Stimulated activated CD8-positive, alpha-beta memory T cell treated with anti-CD3 and anti-CD28 coated beads, Interleukin-4, amount 100 ng/mL, for 4 hours (primary cell): ENCODE measurements at places on chromosomes 16 and 17.

DNA sequence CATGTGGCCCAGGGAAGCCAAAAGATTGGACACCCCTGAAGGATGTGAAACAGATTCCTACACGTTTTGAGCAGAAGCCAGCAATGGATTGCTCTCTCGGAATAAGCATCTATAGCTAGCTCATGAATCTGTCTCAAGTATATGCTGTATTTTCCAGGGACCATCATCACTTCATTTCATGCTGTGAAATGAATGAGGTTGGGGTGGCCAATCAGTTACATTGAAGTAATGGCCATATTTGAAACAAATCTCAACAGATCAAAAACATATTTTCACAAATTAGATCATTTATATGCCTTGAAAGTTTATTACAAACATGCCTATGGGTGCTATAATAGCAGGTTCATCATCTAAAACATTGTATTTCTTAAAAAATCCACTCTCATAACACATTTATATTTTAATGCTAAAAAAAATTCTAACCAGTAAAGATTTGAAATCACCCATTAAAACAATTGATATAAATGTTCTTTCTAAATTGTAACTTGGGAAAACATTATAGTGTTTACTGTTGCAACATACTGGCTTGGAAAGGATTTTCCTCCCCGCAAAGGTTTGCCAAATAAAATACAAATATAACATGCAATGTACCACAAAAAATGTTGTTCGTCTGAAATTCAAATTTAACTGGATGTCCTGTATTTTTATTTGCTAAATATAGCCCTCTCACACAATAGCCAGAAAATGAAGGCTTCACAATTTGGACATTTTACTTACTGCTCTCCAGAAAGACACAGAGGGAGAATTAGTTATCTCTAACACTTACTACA lies 743.6 kb downstream of the KCNJ2 start:
- DNase-seq: no peak

GRCh38 chr16:79265701-79266100 lies 334.8 kb downstream of the MAF start:
- DNase-seq: no peak

DNA sequence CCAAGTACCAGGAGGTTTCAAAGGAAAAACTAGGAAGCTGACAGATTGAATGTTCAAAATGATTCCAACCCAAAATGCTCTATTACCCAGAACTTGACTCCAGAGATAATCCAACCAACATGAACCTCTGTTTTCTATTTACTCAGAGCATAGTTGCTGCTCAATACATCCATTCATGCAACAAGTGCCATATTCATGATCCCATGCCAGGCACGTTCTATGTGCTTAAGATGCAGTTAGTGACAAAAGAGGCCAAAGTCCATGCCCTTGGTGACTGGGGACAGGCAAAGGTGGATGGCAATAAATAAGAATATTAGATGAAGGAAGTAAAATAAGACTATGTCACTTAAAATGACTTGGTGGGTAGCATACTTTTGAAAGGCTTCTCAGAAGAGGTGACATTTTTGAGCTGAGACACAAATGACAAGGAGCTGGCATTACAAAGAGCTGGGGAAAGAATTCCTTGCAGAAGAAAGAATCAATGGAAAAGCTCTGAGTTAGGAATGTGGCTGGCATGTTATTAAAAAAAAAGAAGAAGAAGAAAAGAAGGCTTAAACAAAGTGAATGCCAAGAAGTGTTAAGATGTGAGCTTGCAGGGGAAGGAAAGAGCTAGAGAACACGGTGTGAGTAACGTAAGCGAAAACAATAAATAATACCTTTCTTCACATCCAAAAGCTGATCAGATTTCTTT lies 34.5 kb downstream of the TOX3 start:
- DNase-seq: no peak

DNA sequence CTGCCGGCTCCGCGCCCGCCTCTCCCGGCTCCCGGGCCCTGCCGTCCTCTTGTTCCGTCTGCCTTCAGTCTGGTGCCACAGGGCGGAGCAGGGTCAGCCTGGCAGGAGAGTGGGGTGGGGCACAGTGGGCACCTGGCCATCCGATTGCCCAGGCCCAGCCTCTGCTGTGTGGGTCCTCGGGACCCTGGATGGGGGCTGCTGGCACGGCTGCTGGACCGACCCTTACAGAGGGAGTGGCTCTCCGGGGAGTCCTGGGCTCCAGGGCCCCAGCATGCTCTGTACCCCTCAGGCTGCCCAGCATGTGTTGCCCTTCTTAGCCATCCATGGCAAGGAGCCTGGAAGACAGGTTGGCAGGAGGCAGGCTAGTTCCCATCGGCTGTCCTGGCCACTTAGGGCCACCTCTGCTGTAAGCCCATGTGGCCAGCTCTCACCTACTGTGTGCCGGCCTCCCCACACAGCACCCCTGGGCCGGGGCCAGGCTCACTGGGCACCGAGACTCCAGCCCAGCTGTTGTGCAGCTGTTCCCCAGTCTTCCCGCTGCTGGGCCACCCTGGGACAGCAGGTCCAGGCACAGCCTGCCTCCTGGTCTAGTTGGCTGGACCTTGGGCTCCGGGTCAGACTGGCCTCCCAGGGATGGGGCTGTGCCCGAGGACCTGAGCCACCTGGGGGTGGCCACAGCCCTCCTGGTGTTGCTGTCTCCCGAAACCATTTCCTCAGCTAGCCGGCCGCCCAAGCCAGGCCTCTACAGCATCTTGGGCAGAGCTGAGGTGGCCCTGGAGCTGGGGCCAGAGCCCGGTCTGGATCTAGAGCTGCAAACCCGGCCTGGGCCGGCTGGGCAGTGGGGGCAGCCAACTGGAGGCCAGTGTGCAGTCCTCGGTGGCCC lies 24.9 kb downstream of the BAHCC1 start:
- no peak for DNase-seq

DNA sequence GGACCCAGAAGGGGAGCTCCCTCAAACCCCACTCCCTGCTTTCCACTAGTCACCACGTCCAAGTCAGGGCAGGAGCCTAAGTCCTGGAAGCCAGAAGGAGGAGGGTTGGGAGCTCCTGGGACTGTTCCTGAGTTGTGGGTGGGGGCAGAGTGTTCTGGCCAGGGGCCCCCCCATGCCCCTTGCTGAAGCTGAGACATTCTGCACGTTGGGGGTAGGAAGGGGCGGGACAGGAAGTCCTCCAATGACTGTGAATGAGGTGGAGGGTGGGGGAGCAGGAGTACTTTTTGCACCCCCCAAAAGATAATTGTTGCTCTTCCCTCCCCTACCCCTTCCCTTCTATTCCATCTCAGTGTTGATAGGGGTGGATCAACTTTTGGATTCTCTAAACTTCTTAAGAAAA lies 21.4 kb upstream of the C17orf113 start:
- DNase-seq: no peak

DNA sequence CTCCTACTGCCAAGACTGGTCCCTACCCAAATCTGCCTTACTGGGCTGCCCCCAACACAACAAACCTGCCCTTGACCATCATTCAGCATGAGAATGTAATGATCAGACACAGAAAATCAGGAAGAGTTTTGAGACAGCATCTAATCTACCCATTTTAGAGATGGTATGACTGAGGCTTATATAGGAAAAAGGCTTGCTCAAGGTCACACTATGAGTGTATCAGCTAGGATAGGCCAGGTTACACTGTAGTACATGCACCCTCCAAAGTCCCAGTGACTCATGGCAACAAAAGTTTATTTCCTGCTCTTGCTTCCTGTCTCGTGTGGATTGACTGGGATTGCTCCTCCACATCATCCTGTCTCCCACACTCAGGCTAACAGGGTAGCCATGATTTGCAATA lies 27.9 kb downstream of the NLRC5 start:
- DNase-seq: no peak

GRCh38 chr17:9158544-9159452 lies 137.5 kb downstream of the NTN1 start:
- DNase-seq: no peak

DNA sequence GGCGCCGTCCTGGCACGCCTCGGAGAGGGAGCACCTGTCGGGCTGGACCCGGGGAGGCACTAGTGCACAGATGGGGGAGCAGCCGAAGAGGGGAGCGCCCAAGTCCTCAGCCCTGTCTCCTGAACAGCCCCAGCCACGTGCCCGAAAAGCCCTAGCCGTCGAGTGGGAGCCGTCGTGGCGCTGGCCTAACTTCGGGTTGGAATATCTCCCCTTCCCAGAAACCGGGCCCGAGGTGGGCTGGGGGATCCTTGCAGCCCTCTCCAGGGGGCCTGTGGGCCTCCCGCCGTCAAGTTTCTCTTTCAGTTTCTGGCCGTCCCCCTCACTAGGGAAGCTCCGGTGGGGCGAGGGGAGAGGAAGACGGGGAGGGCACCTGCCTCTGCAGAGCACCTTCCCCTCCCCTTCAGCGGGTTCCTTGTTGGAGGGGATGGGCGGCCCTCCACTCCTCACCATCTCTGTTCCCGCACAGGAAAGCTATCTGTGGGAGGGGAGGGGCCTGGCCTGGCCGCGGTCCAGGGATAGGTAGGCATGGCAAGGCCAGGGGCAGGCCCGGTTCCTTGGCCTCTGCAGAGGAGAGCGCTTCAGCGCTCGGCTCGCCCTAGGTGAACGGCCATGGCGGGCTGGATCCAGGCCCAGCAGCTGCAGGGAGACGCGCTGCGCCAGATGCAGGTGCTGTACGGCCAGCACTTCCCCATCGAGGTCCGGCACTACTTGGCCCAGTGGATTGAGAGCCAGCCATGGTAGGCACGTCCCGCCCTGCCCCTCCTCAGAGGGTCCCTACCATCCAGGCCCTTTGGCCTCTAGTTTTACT lies 709 bp downstream of the STAT5A start:
- DNase-seq: peak; percentile 52

- DNase-seq: peak; percentile 31
These were observed 469 bp downstream of the AMZ2 start for GRCh38 chr17:68248199-68248825.

DNA sequence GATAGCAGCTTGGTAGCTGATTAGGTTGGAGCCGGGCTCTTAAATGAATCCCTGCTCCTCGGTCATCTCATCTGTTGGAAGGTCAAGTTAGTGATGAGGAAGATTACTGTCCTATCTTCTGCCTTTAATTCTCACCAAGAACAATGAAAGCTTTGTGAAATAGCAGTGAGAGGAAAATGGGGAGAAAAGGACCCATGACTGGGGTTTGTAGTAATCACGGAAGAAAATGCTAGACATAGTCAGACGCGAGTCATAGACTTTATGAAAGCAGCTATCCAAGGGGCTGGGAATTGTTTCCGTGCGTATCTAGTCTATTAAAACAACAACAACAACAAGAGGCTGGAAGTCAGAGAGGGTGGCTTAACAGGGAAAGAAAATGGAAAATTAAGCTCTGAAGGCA lies 18.3 kb downstream of the PIK3R5 start:
- no peak for DNase-seq

DNA sequence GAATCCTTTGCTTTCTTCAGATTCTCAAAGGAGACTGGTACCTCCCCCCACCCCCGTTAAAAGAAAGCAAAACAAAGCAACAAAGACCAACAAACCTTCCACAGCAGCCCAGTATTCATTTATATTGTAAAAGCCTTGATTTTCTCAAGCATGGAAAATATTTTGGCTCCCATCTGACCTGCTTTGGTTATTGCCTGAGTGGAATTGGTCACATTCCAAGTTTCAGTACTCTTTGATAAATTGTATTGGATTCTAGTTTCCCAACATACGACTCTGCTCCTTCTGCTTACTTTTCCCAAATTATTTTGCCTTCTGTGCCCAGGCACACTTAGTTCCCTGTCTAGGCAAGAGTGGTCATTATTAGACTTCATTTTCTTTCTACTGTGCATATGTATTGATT lies 1.3 kb downstream of the ABCC11 start:
- no peak for DNase-seq

GRCh38 chr16:29852654-29853053 lies 10.4 kb downstream of the CDIPT start:
- no peak for DNase-seq

- DNase-seq: no peak
These were observed 100.9 kb upstream of the GSE1 start for GRCh38 chr16:85511938-85512807.

DNA sequence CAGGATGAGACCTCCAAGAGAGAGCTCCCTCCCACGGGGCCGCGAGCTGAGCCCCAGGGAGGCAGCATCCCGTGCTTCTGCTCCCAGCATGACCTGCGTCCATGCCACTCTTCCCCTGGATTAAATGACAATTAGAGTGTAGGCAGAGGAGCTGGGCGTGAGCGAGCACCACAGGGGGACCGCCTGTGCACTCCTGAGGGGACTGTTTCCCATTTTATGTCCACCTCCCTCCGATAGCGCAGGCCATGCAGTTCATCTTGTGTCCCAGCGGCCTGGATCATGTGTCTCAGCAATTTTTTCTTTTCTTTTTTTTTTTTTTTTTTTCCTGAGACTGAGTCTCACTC lies 5.8 kb upstream of the IL17C start:
- no peak for DNase-seq

- DNase-seq: no peak
These were observed 21.1 kb downstream of the DOC2B start for GRCh38 chr17:160336-160735.

GRCh38 chr17:62092784-62093183 lies 27.7 kb upstream of the MED13 start:
- DNase-seq: no peak

GRCh38 chr16:8986111-8986510 lies 22.4 kb upstream of the USP7 start:
- DNase-seq: no peak

DNA sequence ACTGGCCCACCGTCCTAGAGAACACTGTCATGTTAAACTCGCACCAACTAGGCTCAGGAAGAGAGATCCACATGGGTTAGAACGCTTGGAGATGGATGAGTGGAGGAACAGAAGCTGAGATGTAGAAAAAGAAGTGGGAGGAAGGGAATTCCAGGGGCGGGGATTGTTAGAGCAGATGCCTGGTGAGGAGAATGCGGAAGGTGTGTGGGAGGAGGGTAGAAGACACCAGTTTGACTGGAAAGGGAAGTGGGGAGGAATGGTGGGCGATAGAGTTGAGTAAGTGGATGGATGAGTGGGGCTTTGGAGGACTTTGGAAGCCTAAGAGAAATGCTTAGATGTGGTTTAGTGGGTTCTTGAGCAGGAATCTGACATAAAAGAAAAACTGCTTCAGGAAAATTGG lies 37.4 kb downstream of the DHX38 start:
- DNase-seq: no peak

DNA sequence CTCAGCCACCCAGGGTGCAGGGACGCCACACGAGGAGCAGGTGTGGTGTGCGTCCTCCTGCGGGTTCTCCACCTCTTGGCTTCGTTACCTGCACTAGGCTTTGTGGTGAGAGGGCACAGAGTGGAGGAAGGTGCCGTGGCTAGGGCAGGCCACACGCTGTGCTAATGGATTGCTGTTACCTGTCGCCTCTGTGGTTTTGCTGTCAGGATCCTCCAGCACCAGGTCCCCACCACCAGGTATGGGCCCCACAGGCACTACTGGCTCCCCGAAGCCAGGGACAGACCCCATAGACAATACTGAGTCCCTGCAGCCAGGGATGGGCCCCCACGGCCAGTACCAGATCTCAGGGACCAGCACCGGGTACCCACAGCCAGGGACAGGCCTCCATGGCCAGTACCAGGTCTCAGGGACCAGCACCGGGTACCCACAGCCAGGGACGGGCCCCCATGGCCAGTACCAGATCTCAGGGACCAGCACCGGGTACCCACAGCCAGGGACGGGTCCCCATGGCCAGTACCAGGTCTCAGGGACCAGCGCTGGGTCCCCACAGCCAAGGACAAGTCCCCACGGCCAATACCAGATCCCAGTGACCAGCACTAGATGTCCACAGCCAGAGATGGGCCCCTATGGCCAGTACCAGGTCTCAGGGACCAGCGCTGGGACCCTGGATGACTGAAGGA lies 315.6 kb downstream of the SEC14L1 start:
- DNase-seq: no peak

GRCh38 chr17:19642373-19642893 lies 6.1 kb upstream of the ALDH3A2 start:
- DNase-seq: no peak

GRCh38 chr17:81714412-81715106 lies 2.5 kb downstream of the SLC25A10 start:
- DNase-seq: no peak

- DNase-seq: no peak
These were observed 109.6 kb downstream of the C16orf78 start for GRCh38 chr16:49483251-49483650.
